NAMALWA (cell line): ENCODE measurements at places on chromosomes 12 and 14.
A peak's percentile ranks its signal among the peaks of the same experiment; 100 is the strongest.

DNA sequence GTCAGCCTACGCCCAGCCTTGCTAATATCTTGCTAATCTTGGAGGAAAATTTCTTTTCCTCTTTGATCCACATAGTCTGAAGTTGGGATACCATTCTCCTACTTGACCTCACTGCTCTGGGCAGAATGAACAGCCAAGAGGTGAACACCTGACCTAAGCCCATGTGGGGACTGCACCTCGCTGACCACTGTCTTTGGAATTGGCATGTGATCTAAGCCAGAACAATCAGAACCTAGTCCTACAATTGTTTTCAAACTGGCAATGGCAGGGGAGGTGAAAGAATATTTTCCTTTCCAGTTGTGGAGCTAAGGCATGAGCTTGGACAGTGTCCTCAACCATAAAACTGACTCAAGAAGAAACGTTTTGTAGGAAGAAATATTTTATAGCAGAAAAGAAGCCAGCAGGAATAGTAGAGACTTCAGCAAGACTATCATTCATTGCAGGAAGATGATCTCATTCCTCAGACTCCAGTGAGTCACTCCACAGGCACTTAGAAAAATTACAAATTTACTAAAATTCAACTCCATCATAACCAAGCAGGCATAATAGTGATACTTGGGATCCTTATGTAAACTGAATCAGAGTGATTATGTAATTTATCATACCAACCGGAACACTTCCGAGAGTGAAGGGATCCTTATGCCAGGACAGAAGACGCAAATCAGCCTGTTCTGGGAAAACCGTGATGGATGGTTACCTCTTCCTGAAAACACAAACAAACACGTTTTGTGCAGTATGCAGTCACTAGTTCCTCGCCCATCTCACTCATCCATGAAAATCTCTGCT is 14.7 kb downstream of the PTPRO start:
- no peak for DNase-seq

- no peak for DNase-seq
Observed at GRCh38 chr14:84671776-84672175, 858.2 kb upstream of the FLRT2 start.

DNA sequence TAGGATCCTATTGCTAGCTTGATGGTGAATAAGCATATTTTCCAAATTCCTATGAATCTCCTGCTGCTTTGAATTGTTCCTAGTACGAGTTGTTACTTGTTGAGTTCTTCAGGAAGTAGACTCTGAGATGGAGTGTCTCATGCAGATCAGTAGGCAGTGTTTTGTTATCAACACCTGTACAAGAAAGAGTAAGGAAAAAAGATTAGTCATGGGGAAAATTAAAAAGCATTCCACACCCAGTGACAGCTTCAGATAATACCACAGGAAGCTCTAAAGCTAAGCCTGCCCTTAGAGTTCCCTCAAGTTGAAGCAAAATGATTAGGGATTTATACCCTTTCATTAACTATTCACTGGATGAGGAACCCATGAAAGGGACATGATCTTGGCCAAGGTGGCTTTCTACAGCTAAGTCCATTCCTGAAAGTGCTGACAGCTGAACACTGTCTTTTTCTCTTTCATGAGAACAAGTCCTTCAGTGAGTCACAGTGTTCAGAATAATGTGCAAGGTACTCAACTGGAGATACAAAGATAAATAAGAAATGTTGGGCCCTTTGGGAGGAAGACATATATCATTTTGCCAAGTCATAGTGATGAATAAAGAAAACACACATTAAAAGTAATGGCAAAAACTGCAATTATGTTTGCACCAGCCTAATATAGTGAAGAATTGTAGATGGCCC is 49.1 kb downstream of the CCER1 start:
- no peak for DNase-seq

GRCh38 chr14:68609012-68609411 is 183.9 kb downstream of the ZFP36L1 start:
- DNase-seq = no peak

DNA sequence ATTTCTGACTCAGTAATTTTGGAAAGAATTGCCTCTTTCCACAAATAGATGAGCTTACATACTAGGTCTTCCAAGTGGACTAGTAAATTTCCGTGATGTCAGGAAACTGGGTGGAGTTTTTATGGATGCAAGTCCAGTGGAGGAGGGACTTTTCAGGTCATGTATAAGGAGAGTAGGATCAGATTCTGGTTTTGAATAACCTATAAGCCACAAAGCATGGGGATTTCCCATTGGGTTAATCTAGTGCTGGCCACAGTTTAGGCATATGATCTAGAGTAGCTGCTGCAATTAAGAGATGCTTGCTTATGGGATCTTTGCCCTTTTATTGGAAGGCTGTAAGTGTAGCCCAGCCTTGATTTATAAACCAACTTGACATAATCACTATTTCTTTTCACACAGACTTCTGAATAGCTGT is 33.8 kb downstream of the STK38L start:
- DNase-seq = no peak

DNA sequence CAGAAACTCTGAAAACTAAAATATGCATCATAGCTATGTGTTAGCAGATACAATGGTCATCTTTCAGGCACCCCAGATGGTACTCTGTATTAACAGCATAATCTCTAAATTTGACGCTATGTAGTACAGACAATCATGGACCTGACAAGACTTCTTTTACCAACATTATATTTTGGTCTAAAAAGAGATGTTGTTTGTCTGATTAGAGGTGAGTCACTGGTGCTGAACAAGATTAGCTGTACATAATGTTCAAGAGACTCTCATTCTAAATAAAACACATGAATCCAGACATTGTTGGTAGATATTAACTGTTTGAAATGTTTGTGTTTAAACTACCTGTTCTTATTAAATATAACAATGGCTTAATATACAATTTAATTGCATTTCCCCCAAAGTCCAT is 146.4 kb upstream of the LMNTD1 start:
- no peak for DNase-seq

DNA sequence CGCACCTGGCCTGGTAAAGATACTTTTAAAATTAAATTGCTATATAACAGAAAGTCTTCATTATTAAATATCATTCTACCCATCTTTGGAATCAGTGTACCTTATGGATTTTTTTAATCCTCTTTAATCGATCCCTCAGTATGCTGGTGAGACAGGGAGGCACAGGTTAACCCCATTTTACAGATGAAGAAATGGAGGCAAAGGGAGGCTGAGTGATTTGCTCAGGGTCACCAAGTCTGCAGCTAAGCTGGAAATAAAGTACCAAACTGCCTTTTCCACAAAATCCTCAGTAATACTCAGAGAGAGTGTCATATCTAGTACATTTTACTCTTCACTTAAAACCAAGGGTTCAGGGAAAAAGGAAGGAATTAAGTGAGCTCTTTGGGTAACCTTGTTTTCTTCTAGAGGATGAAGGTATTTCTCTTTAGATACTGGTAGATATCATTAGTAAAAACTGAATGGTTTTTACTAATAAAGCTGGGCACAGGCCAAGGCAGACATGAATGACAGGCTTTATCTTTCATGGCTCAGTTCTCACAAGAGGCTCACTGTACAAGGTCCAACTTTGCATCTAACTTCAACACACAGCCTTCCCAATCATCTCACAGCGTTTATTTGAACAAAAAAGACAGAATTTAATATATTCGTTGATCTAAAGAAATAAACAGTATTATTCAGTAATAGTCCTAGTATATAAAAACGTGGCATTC is 35.3 kb upstream of the TTC7B start:
- DNase-seq = no peak

- DNase-seq = no peak
Observed at GRCh38 chr12:132937476-132937875, 18.6 kb downstream of the ZNF605 start.

DNA sequence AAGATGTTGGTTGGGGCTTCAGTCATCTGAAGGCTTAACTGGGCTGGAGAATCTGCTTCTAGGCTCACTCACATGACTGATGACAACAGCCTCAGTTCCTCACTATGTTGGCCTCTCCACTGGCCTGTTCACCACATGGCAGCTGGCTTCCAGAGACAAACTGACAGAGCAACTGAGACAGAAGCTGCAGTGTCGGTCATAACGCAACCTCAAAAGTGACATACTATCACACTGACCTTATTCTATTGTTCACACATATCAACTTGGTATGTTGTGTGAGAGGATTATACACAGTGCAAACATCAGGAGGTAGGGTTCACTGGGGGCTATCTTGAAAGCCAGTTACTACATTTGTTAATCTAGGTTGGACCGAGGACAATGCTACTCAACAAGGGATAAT is 92.9 kb downstream of the PAWR start:
- DNase-seq = no peak

DNA sequence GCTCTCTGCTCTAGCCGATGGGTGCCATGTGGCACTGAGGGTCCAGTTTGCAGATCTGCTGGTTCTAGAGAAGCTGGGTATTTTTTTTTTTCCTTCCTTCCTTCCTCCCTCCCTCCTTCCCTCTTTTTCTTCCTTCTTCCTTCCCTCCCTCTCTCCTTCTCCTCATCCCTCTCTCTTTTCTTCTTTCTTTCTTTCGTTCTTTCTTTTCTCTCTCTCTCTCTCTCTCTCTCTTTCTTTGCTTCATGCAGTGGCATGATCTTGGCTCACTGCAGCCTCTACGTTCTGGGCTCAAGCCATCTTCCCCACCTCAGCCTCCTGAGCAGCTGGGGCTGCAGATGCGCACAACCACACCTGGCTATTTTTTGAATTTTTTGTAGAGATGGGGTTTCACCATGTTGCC is 2.7 kb upstream of the BCL7A start:
- peak; percentile 66 for DNase-seq

- no peak for DNase-seq
Observed at GRCh38 chr14:67620217-67620785, 581 bp downstream of the ARG2 start.

DNA sequence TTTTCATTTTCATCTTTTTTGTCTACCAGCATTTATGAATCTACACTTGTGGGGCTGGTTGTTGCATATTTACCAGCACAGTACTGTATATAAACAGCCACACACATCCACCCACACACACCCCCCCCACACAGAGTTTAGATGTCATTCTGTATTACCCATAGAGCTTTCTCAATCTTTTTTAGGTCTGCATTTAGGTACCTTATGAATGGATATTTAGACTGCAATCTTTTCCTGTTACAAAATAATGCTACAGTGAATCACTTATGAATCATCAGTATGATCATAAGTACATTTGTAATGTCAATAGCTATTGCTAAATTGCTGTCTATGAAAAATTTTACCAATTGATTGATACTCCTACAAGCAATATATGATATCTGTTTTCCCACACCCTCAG is 67.3 kb upstream of the STK38L start:
- DNase-seq = no peak

DNA sequence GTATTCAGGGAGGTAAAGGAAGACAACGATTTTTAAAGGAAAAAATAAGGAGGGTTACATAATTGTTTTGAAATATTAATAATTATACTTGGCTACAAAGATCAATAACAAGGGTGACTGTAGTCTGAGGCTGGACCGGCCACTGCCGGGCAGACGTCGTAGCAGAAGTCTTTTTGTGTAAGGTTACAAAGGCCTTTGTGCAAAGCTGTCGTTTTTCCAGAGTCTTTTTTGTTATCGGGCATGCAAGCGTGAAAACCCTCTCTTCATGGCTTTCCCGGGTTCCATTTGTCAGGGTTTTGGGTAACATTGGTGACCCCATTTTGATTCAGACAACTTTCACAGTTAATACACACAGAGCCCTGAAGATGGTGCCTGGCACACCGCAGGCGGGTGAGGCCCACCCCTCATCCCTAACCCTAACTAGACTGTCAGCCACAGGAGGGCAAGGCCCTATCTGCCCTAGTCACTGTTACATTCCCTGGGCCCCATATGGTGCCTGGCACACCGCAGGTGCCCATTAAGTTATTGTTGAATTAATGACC is 31.3 kb downstream of the RILPL1 start:
- no peak for DNase-seq

DNA sequence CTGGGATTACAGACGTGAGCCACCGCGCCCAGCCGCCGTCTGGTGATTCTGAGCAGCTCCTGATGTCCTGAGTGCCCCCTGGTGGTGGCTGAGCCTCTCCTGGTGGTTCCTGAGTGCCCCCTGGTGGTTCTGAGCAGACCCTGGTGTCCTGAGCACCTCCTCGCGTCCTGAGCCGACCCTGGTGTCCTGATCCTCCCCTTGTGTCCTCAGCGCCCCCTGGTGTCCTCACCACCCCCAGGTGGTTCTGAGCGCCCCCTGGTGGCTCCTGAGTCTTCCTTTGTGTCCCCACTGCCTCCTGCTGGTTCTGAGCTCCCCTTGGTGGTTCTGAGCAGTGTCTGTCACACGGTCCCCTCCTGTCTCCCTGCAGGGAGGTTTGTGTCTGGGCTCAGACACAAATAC is 1304.9 kb downstream of the TMEM121 start:
- peak; percentile 96 for DNase-seq

GRCh38 chr12:84201976-84202375 is 710.6 kb downstream of the SLC6A15 start:
- no peak for DNase-seq

DNA sequence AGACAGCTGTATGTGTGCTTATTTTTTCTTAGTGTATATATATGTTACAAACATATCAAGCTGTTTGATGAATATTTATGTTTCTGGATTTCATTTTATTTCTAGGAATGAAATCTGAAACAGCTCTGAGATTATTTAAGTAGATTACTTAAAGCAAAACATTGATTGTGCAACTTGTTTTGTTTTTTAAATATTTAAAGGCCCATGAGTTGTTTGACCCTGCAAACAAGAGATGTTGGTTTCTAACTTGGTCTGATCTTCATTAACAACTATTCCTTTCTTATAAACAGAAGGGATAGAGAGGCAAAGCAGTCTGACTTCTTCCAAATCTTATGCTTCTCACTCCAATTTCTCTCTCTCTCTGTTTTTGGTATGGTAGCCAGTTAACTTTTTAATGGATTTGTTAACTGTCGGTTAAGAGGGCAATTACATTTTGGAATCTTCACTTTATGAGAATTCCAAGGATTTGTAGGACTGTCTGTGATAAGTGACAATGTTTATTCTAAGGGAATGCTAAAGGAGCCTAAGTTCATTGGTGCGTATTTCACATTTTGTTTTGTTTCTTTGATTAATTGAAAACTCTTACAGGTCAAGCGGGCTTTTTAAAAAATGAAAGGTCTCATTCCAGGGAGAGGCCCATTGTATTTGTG is 102.6 kb upstream of the HMGA2 start:
- DNase-seq = no peak

GRCh38 chr12:68245180-68246021 is 8.0 kb downstream of the IL22 start:
- no peak for DNase-seq

GRCh38 chr14:102980409-102980810 is 57.9 kb downstream of the AMN start:
- no peak for DNase-seq

- DNase-seq = no peak
Observed at GRCh38 chr12:10617863-10618262, 4.5 kb upstream of the MAGOHB start.

- peak; percentile 34 for DNase-seq
Observed at GRCh38 chr14:44960146-44960545, 1.6 kb downstream of the KLHL28 start.

DNA sequence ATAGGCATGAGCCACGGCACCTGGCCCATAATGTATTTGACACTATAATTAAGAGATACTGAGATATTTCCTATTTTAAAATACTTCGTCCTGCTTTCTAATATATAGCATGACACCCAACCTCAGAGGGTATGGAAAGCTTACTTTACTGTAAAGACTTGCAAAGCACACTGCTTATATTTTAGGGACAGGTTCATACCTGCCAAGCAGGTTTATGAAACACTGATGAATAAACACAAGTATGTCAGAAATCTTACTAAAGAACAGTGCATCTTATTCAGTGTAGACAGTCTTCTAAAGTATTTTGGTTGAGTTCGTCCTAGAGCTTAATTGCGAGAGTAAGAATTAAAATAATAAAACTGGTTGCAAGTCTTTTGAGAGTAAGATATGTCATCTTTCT is 65.4 kb downstream of the PPFIBP1 start:
- no peak for DNase-seq
